CD4-positive, alpha-beta T cell (primary cell): ENCODE measurements at places on chromosomes 1 and 21. TPM values are rescaled to one million over a fixed set of nuclear protein-coding genes. Genes with fewer than 3 reads are reported as not detected.

The SYT2 gene
- total RNA-seq = not detected

GRCh38 chr1:66947267-66947666 is 22.5 kb downstream of the MIER1 start:
- no peak overlapping the region for H3K27ac ChIP-seq
- H3K4me3 ChIP-seq = no peak overlapping the region
- no peaks in the 10 kb centered on the region for H3K27me3 ChIP-seq
- DNase-seq = no peak
- H3K4me1 ChIP-seq = peaks cover 13% of the 10 kb centered on the region

GRCh38 chr1:99943223-99943794 is 26.5 kb upstream of the SLC35A3 start:
- H3K27me3 ChIP-seq = no peaks in the 10 kb centered on the region
- no peak overlapping the region for H3K27ac ChIP-seq
- H3K4me3 ChIP-seq = no peak overlapping the region

GRCh38 chr1:42335809-42336518 is 929 bp upstream of the FOXJ3 start:
- H3K27me3 ChIP-seq = no peaks in the 10 kb centered on the region
- H3K36me3 ChIP-seq = no peaks in the 10 kb centered on the region
- peak overlapping the region; percentile 86 for H3K27ac ChIP-seq
- no peak for DNase-seq
- H3K4me1 ChIP-seq = peaks cover 14% of the 10 kb centered on the region
- peak overlapping the region; percentile 88 for H3K4me3 ChIP-seq

DNA sequence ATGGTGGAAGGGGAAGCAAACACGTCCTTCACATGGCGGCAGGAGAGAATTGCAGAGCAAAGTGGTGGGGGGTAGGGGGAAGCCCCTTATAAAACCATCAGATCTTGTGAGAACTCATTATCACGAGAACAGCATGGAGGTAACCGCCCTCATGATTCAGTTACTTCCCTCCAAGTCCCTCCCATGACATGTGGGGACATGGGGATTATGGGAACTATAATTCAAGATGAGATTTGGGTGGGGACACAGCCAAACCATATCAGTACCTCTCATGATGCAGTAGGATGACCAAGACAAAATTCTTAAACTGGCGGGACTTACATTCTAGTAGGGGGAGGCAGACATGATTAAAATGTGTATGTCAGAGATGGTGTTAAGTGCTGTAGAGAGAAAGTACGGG is 38.8 kb downstream of the WNT4 start:
- peaks cover 48% of the 10 kb centered on the region for H3K36me3 ChIP-seq
- peaks cover 52% of the 10 kb centered on the region for H3K4me1 ChIP-seq
- H3K27me3 ChIP-seq = no peaks in the 10 kb centered on the region
- no peak overlapping the region for H3K4me3 ChIP-seq
- DNase-seq = no peak
